ENCODE measurements at places on chromosomes 7 and 10. TPM values are rescaled to one million over a fixed set of nuclear protein-coding genes. Genes with fewer than 3 reads are reported as not detected.

GRCh38 chr10:30587522-30588031, 42.0 kb downstream of the LYZL2 start:
- DNase-seq = no peak

Gene MMRN2
- 0.17 TPM for total RNA-seq

Gene FAS
- 52.5 TPM for total RNA-seq

Gene ALOX5
- total RNA-seq = 1.7 TPM

Gene EFCAB10
- total RNA-seq = not detected

Gene LRRD1
- total RNA-seq = not detected

DNA sequence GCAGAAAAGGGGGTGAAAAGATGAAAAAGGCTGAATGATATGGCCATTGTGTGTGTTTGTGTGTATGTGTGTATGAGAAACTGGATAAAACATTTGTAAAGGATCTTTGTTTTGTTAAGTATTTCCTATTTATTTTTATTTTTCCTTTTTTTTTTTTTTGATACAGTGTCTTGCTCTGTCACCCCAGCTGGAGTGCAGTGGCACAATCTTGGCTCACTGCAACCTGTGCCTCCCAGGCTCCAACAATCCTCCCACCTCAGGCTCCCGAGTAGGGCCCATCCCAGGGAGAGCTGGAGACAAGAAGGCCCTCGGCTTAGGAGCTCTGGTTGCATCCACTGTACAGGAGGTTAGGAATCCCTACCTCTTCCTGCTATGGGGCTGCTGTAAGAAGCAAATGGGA, 6.9 kb upstream of the CALML5 start:
- DNase-seq = no peak

Gene FAM200A
- 6.0 TPM for total RNA-seq

DNA sequence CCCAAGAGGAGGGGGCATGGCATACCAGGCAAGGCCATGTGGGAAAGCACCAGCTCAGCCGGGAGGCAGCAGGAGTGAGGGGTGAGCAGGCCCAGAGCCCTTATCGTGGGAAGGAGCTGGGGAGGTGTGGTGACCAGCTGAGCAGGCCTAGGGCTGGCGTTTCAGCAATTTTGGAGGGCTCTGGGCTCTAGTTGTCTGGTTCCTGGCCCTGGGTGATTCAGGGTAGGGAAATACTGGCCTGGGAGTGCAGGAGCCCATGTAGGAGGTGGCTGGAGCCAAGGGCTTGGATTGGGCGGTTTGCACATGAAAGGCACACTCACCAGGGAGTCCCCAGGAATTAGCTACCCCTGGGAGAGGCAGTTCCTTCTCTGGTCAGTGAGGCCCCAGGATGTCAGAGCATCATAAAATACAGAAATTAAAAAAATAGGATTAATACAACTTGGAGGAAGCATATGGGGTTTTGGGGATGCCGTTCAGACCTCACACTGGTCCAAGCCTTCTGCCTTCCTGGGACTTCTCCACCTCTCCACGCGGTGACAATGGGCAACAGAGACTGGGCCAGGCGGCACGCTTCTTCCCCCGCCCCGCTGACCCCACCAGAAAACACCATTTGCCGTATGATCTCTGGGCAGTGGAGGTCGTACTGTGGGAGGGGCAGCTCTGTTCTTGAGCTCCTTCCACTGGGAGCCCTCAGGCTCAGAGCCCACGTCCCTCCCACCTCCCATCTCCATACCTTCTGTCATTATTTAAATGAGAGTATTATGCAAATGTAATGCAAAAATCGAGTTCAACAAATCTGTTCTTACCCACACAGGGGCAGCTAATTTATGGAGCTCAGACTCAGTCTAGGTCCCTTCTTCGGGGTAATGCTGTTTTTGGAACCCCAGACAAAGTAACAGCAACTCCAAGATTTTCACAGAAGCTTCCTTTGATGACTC, 133.0 kb upstream of the FAM20C start:
- no peak for DNase-seq

- DNase-seq = no peak
These were observed 24.4 kb upstream of the ASAH2 start for GRCh38 chr10:50275650-50276235.

- no peak for DNase-seq
These were observed 12.4 kb downstream of the DIP2C start for GRCh38 chr10:677038-677437.

Gene EMX2
- 5.7 TPM for total RNA-seq

- no peak for DNase-seq
These were observed 562.9 kb downstream of the GFRA1 start for GRCh38 chr10:115710136-115710535.

DNA sequence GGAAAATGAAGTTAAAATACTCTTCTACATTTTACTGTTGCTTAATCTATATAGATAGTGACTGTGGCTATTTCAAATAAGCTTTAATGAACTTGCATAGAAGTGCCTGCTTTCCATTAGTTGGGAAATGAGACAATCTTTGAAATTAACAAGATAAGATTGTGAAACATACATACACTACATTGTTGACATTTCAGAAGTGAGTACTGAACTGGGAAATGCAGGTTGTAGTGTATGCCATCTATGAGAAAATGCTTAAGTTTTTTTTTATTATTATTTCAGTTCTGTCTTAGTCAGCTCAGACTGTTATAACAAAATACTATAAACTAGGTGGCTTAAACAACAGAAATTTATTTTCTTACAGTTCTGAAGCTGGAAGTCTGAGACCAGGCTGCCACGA, 49.6 kb upstream of the CSTF2T start:
- no peak for DNase-seq

Gene FZD8
- total RNA-seq = 13.4 TPM

Gene PIK3AP1
- total RNA-seq = 4.2 TPM

GRCh38 chr7:106767078-106767477, 98.0 kb upstream of the PIK3CG start:
- DNase-seq = no peak

Gene PDGFA
- 11.6 TPM for total RNA-seq
